ENCODE measurements at places on chromosomes 4 and X.

- DNase-seq = no peak
Observed at GRCh38 chrX:19907794-19908193, 20.4 kb upstream of the SH3KBP1 start.

DNA sequence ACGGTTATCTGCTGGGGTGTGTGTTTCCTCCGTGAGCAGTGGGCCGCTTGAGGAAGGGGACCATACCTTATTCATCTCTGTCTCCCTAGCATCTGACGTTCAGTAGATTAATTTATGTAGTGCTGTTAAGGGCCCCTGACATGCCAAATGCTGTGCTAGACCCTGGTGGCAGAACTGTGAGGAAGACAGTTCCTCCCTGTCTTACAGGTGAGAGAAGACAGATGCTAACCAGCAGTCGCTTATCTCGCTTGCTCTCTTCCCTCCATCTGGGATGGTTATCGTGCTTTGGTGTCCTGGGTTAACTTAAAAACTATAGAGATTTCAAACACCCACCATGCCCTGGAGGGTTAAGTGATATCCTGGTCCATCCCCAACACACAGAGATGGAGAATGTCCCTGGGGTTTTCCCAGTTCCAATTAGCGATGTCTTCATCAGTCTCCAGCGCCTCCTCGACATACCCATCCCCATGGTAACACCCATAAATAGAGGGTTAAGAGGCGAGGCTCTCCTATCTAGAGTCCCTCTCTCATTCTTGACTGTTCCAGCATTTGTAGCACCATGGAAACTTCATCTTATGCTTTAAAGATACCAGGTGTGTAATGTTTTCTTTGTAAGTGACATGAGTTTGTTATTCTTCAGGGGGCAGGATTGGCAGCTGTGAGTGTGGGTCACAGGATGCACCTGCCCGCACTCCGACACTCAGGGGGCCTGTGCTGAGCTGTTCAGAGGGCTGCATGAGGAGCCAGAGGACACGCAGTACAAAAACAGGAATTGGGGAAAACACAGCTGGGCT, 135.2 kb downstream of the STK32B start:
- DNase-seq = no peak

DNA sequence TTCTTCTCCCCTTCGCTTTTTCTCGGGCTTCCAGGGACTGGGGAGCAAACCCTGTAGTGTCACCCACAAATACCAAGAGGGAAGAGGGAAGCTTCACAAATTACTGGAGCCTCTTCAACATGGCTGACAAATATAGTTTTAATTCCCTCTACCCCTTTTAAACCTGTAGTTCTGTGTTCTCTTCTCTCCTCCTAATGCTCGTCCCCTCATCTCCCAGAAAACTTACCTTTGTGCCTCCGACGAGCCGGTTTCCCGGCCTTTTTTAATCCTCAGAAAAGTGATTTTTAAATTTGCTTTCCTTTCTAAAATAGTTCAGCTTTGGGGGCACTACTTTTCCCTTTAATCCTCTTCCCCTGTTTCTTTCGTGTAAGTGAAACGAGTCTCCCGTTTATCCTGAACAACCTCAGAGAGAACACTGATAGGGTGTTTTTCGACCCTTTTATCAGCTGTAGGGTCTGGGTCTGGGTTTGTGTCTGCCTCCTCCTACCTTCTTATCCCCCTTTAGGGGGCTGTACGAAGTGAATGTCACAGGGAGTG, 408 bp downstream of the TET2 start:
- DNase-seq = no peak

DNA sequence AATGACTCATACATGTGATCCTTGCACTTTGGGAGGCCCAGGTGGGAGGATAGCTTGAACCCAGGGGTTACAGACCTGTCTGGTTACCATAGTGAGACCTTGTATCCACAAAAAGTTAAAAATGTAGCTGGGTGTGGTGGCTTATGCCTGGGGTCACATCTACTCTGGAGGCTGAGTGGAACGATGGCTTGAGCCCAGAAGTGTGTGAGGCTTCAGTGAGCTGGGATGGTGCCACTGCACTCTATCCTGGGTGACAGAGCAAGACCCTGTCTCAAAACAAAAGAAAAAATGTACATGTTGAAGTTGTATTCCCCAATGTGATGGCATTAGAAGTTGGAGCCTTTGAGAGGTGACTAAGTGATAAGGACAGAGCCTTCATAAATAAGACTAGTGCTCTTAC, 409.4 kb upstream of the PABPC4L start:
- no peak for DNase-seq

GRCh38 chrX:681989-682388, 51.4 kb downstream of the SHOX start:
- no peak for DNase-seq

DNA sequence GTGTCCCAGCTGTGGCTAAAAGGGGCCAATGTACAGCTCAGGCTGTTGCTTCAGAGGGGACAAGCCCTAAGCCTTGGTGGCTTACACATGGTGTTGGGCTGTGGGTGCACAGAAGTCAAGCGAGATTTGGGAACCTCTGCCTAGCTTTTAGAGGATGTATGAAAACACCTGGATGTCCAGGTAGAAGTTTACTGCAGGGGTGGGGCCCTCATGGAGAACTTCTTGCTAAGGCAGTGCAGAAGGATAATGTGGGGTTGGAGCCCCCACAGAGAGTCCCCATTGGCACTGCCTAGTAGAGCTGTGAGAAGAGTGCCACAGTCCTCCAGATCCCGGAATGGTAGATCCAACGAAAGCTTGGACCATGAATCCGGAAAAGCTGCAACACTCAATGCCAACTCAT, 40.5 kb downstream of the UBA6 start:
- no peak for DNase-seq

GRCh38 chr4:138996090-138996489, 19.5 kb upstream of the NOCT start:
- no peak for DNase-seq

GRCh38 chr4:78754872-78755271, 21.3 kb upstream of the BMP2K start:
- DNase-seq = no peak

- no peak for DNase-seq
Observed at GRCh38 chr4:184384810-184385557, 89.4 kb downstream of the IRF2 start.

DNA sequence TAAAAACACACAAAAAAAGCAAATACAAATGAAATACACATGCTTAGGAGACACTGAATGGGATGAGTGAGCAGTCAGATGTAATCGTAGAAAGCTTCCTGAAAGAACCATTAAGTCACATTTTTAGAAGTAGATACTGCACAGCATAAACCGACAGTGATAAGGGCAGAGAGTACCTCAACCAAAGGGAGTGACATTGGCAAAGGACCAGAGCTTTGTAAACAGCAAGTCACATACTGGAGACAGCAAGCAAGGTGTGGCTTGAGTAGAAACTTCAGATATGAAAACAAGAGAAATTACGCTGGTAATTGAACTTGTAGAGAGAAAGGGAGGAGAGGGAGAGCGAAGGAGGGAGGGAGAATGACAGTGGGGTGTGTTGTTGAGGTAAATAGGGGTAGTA, 92.0 kb downstream of the CHRDL1 start:
- DNase-seq = no peak

DNA sequence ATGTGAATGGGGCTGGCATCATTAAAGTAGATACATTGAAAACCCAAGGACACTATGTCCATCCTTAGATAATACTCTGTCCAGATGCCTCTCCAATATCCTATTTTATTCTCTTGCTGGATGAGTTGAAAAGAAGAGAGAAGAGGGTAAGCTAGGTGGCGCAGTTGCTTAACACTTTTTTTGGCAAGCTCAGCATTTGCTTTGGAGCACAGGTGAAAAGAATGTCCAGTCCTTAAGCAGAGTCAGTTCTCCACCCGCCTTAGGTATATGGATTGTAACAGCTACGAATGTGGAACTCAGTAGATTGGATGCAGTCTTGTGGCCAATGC, 208.4 kb downstream of the NWD2 start:
- no peak for DNase-seq

- no peak for DNase-seq
Observed at GRCh38 chrX:46447384-46447783, 97.8 kb downstream of the ZNF674 start.

GRCh38 chr4:8030121-8030781, 90.6 kb upstream of the AFAP1 start:
- DNase-seq = no peak

GRCh38 chrX:118726396-118726795, 1.0 kb upstream of the IL13RA1 start:
- DNase-seq = no peak

DNA sequence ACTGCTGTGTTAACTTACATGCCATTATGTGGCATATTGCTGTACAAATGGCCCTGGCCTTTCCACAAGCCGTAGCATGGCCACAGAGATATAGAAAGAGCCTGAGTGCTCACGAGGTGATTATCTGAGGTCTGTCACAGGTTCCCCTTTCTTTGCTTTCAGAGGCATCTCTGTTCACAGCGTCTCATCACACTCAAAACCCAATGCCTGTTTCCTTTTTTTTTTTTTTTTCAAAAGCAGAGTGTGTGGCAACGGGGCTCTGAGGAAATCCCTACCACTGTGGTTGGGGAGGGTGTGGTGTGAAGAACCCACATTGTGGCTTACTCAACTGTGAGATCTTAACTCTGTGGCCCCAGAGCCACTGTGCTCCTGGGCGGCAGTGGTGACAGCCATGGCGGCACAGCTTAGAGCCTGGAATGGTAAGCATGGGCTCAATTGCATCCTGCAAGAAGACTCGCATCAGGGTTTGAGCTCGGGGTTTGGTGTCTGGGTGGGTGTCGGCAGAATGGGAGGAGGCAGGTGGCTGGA, 30.8 kb downstream of the RTL5 start:
- DNase-seq = peak; percentile 43

DNA sequence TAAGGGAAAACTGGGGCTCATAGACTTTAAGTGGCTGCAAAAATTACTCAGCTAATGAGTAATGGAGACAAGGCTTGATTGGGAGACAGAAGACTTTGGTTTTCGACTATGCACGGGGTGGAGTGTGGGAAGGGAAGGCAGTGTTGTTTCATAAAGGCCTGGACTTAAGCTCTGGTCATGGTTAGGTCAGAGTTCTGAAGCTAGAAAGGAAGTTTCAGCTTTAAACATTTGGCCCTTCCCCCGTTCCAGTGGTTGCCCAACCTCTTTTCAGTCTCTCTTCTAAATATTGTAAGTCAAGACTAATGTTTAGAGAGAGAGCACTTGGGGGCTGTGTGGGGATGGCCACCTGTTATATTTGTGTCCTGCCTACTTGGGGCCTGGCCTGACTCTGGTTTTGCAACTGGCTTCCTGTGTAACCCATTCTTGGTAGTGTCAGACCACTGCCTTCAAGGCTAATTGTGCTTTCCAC, 21.0 kb downstream of the MSN start:
- no peak for DNase-seq

DNA sequence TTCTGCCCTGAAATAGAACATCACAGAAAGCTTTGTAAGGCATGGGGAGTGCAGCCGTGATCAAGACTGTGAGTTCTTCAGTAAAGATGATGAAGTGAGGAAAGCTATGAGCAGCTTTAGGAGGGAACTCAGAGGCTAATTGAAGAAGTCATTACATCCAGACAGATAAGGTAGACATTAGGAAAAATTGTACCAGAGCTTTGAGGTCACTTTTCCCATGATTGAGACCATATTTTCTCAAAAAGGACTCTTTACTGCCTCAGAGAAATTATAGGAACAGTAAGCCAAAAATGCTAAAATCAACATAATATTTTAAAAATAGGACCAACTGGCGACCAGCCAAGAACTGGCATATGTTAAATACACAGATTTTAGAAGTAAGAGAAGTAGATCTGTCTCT, 11.2 kb downstream of the CHST7 start:
- no peak for DNase-seq

GRCh38 chr4:65589331-65589730, 81.0 kb downstream of the EPHA5 start:
- DNase-seq = no peak

- DNase-seq = no peak
Observed at GRCh38 chr4:132998585-132999230, 150.4 kb upstream of the PCDH10 start.

- no peak for DNase-seq
Observed at GRCh38 chr4:7976025-7976424, 36.4 kb upstream of the AFAP1 start.

Data from activated CD8-positive, alpha-beta memory T cell treated with anti-CD3 and anti-CD28 coated beads for 48 hours (primary cell).